ENCODE measurements at places on chromosomes 2 and 18.

DNA sequence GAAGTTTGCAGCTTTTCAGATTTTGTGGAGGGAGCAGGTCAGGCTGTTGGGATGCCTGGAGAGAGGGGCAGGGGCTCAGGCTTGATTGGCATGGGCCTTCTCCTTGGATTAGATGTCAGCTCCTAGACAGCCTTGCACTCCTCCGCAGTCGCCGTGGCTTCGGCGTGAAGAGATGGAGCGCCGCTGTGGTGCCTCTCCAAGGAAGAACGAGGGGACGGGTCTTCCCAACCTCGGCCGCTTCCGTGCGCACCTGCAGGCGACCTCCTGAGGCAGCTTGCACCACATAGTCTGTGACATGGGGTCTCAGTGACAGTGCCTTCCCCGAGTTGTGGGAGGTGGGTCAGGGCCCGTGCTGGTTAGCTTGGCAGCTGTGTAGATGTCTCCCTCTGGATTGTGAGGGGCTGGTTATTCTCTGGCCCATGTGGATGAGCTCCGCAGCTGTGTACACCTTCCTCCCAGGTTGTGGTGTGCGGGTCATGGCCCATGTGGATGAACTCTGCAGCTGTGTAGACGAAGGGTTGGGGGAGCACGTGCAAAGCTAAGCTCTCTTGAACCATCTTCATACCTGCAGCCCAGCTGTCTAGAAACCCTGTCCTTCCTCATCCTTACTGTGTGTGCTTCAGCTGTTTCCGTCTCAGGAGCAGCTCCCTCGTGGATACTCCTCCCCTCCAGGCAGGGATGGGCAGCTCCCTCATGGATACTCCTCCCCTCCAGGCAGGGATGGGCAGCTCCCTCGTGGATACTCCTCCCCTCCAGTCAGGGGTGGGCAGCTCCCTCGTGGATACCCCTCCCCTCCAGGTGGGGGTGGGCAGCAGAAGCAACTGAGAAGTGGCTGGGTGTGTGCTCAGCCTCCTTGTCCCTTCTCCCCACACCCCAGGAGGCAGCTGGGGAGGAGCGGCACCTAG is 170.3 kb downstream of the LDLRAD4 start:
- no peak for DNase-seq

- DNase-seq: no peak
Measured at GRCh38 chr2:201436141-201436540, 15.1 kb downstream of the TRAK2 start.

DNA sequence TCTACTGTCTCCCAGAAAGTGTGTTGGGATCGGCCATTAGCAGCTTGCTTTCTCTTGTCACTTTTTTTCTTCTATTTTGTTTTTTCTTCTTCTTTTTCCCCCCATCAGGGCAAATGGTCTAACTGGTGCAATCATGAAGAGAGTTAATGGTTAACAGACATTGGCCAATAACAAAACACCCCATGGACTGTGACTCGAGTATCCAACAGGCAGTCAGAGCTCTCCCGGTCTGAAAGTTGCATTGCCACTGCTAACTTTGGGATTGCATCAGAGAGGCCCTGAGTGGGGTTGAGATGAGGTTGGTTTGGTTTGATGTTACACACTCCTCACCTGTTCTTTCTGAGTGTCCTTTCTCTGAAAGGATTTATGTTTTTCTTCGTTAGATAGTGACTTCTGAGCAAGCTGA is 12.9 kb upstream of the SNORC start:
- DNase-seq: no peak

DNA sequence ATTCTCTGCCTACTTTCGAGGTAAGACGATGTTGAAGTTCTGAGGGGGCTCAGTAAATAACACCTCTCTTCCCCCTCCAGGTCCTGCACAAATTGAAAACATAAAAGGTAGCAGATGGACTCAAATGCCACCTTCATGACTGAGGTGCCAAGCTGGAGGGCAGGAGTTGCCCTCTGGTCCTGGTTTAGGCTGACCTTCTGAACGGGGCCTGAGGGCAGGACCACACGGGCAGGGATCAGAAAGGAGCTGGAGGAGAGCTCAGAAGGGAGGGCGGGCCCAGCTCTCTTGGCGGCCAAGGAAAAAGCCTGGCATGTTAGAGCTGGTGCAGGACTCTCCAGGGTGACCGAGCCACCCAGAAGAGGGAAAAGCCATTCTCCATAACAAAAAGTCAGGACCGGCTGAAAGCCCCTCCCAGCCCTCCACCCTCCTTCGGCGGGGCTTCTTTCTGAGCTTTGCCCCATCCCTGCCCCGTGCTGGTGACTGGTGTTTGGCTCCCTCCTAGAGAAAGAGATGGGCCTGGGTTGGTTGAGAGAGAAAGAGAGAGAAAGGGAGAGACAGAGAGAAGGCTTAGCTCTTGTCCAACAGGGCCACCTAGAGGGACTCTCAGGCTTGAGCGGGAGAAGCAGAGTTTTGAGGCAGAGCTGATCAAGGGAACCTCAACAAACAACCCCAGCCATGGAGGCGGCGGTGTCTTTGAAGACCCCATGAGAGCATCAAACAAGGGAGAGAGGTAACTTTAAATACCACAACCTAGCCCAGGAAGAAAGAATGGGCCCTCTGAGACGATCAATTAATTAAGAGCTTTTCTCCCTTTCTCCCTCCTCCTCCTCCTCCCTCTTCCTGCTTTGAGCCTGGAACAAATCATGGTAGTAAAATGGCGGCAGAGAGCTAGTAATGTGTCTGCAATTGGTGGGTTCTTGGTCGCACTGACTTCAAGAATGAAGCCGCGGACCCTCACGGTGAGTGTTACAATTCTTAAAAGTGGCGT is 50.8 kb downstream of the WIPF1 start:
- peak; percentile 33 for DNase-seq

DNA sequence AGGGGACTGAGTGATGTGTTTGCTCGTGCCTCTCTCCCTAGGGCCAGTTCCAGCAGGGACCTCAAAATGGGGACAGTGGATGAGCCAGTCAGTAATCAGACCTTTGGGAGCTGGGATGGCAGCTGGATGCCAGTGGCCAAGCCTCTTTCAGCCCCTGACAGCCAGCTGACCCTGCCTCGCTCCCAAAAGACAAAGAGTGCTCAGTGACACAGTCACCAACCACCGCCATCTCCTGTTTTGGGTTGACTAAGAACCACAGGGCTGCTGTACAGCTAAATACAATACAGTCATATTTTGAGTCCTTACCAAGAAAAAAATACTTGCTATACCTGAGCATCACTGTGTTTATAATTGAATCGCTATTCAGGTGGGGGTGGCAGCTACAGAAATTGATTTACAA is 75.7 kb downstream of the POU3F3 start:
- DNase-seq: no peak

DNA sequence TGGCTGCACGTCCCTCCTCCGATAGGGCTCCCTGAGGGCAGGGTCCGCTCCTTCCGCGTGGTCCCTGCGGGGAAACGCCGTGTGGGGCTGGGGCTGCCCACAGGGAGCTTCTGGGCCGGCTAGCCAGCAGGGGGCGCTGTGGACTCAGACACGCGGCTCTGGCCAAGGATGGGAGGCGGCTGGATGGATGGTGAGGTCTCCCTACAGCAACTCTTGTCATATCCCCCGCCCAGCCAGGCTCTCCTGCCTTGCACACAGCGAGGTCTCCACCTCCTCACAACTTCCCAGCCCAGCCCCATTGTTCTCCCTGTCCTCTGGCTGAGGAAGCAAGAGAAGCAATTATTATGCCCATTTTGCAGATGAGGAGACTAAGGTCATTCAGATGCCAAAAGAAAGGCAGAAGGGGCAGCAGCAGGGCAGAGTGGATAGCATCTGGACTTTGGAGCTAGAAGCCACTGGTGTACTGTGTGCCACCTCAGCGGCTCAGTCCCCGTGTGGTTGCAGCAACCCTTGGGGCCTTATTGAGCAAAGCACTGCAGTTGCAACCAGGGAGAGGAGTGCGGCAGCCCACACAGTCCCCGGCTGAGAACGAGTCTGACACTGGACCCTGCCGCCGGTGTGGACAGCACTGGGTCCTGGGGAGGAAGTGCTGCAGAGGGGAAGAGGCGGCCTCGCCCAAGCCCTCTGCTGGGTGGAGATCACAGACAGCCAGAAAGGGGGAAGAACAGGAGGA is 99.0 kb downstream of the ZFP36L2 start:
- DNase-seq: peak; percentile 85

DNA sequence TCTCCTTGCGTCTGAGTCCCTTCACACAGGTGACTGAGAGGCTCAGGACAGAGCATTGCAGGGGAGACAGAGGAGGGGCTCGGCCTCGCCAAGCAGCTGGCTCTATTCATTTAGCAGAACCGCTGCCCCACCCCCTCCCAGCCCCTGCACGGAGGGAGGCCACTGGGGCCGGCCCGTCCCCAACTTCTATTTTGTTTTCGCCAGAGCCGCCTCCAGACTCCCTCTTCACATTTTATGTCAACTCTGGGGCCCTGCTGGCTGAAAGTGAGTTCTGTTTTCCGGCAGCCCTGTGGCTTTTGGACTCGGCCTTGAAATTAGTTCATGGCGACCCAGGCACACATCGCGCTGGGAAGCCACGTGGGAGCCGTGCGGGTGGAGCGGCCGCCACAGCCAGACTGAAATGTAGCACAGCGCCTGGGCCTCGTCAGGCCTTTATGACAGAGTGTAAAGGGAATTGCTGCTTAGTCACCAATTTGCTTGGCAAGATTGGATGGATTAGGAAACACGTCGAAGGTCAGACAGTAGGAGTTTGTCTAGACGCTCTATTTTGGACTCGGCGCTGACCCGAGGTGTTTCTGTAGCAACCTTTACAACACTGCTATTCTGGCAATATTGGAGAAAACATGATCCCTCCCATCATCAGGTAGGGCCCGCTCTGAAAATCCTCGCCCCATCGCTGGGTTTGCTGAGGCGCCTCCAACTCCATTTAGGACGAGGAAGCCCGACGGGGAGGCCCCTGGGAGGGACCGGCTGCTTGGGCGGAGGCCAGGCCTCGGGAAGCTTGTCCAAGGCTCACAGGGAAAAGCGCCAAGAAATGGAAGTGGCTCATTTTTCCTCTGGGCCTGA is 90.7 kb upstream of the CTDP1 start:
- DNase-seq: no peak

DNA sequence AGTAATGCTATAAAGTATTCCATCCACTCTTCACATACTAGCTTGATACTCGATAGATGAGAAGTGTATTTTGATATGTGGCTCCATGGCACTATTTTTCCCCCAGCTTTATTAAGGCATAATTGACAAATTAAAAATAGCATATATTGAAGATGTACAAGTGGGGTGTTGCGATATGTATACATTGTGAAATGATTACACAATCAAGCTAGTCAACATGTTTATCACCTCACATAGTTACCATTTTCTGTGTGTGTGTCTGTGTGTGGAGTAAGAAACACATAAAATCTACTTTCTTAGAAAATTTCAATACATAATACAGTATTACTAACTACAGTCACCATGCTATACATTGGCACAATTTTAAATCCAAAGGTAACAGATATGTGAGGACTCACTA is 82.5 kb upstream of the MYT1L start:
- no peak for DNase-seq

GRCh38 chr2:153990771-153991170 is 119.0 kb downstream of the GALNT13 start:
- no peak for DNase-seq

DNA sequence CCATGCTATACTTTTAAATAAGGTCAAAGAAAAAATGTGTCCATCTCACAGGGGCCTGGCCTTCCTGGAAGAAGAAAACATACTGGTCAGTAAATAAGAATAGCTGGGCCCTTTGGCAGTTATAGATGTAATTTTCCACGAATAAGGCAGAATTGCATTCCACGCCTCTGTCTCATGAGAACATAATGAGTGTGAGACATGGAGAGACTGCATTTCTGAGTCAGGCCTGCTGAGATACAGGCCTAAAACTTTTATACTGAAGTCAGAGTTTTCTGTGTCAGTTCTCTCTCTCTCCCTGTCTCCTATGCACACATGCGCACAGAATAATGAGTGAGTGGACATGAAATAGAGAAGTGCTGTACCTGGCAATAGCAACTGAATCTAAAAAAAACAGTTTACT is 20.4 kb upstream of the IL1R1 start:
- DNase-seq: no peak

DNA sequence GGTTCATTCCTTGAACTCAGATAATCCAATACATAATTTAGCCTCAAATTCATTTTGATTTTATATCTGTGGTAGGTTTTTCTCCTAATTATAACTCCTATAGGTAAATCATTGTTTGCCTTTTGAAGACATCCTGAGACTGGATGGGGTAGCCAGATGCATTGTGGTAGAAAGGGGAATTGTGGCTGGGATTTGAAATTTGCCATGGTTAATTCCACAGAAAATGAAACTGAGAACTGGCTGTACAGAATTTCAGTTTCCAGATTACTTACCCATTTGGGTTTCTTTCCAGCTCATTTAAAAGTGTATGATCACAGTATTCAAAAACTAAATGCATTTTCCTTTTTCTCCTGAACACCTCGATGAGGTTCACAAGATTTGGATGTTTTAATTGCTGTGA is 18.2 kb downstream of the CDKL4 start:
- no peak for DNase-seq

GRCh38 chr2:13005761-13006335 is 289.1 kb downstream of the TRIB2 start:
- DNase-seq: no peak

DNA sequence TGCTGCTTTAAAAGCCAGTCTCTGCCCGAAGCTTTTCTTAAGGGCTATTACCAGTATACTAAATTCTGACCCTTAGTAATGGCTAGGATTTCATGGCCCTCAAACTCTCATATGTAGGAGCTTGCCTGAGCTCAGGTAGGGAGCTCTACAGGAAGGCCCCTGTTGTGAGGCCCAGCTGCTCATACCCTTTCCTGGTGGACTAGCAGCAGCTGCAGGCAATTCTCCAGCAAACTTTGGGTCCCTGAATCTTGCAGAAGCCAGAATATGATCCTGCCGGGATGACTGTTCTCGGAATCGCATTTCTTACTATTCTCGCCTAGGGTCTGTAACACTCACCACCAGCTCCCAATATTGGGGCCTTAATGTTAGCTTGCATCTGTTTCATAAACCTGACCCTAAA is 106.4 kb upstream of the SERTAD2 start:
- DNase-seq: no peak

GRCh38 chr2:139160836-139161235 is 380.6 kb upstream of the NXPH2 start:
- no peak for DNase-seq

DNA sequence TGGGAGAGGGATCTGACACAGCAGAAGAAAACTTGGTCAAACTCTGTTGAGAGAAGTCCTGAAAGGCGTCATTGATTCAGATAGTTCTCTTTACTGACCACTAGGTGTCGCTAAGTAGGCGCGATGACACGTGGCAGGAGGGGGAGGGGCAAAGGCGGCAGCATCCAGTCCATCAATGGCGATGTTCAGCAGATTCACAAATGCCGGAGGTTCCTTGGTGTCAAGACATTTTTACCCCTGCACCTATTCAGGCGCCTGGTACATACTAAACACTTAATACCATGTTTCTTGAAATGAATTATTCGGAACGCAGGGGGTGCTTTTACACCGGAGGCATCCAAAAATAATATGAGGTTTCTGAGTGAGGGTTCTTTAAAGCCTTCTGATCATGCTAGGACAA is 3.0 kb upstream of the PLEK start:
- DNase-seq: peak; percentile 72

GRCh38 chr18:70554854-70555445 is 266.1 kb downstream of the SOCS6 start:
- no peak for DNase-seq

Measured in activated naive CD8-positive, alpha-beta T cell treated with anti-CD3 and anti-CD28 coated beads for 36 hours (primary cell).